ENCODE measurements at places on chromosomes 1 and 21. TPM values are rescaled to one million over a fixed set of nuclear protein-coding genes. Genes with fewer than 3 reads are reported as not detected.

The SLC45A1 gene
- polyA plus RNA-seq = 0.52 TPM

The SEC16B gene
- polyA plus RNA-seq = 6.3 TPM

The LRP8 gene
- polyA plus RNA-seq = 5.9 TPM

The KRTAP19-3 gene
- not detected for polyA plus RNA-seq

The ST7L gene
- polyA plus RNA-seq = 13.1 TPM

The RNF186 gene
- 0.20 TPM for polyA plus RNA-seq

The ORC1 gene
- 2.3 TPM for polyA plus RNA-seq

The KCNT2 gene
- 6.4 TPM for polyA plus RNA-seq

The ZFP69 gene
- polyA plus RNA-seq = 5.8 TPM

The LIN9 gene
- polyA plus RNA-seq = 6.7 TPM

The SZRD1 gene
- polyA plus RNA-seq = 80.6 TPM
